ENCODE measurements at places on chromosomes 16 and 17. TPM values are rescaled to one million over a fixed set of nuclear protein-coding genes. Genes with fewer than 3 reads are reported as not detected.

Gene ZG16
- not detected for total RNA-seq

Gene OR3A2
- 2.3 TPM for total RNA-seq

Gene SHCBP1
- total RNA-seq, result 28.3 TPM

Gene CDRT4
- 5.8 TPM for total RNA-seq

Gene PTGES3L
- 1.4 TPM for total RNA-seq

Gene SCGB1C2
- not detected for total RNA-seq

Data from activated T-helper 17 cell treated with anti-CD3 and anti-CD28 coated beads, Interleukin-2, amount 50 U/mL, for 72 hours (primary cell).